MCF 10A (cell line): ENCODE measurements at places on chromosomes 16 and 17. TPM values are rescaled to one million over a fixed set of nuclear protein-coding genes. Genes with fewer than 3 reads are reported as not detected.

GRCh38 chr17:57899391-57899790 lies 49.5 kb upstream of the MRPS23 start:
- no peak for DNase-seq

DNA sequence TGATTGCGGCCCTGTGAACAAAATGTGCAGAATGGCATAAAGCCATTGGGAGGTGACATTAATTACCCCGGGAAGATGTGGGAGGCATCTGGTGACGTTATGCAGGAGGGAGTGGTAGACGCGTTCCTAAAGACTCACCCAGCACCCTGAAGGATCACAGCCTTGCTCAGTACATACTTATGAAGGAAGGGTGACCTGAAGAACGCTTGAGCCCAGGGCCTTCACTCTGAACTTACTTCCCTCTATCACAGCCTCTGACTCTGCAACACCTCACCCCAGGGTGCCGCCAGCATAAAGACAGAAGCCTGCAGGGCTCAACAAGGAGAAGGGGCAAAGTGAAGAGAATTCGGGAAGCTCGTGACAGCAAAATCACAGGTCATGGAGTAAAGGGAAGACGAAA lies 9.4 kb downstream of the MFSD6L start:
- DNase-seq: no peak

- no peak for DNase-seq
Observed at GRCh38 chr17:63998721-63999679, 849 bp downstream of the PRR29 start.

ATP2C2 gene
- total RNA-seq: not detected in 2 replicates

HOXB6 gene
- 0.37 TPM in 1 of 2 replicates, not detected in the other for total RNA-seq

KRT31 gene
- total RNA-seq: not detected in 2 replicates
